ENCODE measurements at places on chromosomes 6 and 20. TPM values are rescaled to one million over a fixed set of nuclear protein-coding genes. Genes with fewer than 3 reads are reported as not detected.

DNA sequence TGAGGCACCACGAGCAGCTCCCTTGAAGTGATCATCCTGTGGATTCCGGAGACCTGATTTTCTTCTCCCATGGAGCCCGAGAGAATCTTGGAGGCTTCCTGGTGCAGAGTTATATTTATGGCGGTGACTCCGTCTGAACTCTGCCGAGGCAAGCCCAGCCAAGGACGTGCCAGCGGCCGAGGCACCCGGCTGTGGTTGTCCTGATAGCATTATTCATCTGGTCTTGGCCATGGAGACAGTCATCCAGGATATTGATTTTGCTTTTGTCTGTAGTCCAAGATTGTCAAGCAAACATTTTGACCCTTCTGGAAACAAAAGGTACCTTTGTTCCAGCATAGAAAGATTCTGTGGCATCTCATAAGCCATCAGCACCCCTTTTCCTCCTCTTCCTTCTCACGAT is 163.3 kb downstream of the SCML4 start:
- DNase-seq = no peak

DEFB124 gene
- total RNA-seq = not detected

EYA4 gene
- total RNA-seq = 23.9 TPM

CYP39A1 gene
- 3.8 TPM for total RNA-seq

DNA sequence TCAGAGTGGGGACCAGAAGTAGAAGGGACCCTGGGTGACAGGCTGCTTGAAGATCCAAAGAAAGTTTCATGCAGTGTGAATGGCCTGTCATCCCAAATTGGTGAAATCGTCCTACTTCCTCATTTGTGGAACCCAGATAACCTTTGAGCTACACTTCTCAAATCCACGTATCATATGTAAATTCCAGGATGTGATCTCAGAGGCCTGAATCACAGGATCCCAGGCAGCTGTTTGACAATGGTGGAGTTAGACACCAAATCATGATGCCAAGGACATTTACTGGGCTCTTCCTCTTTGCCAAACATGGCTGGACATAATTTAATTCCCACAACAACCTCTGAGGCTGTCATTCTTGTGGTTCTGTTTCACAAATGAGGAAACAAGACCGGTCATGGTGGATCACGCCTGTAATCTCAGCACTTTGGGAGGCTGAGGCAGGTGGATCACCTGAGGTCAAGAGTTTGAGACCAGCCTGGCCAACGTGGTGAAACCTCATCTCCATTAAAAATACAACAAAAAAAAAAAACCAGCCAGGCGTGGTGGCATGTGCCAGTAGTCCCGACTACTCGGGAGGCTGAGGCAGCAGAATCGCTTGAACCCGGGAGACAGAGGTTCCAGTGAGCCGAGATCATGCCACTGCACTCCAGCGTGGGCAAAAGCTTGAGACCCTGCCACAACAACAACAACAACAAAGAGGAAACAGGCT is 39.9 kb upstream of the TTPAL start:
- DNase-seq = no peak

- peak; percentile 97 for DNase-seq
Observed at GRCh38 chr20:38117635-38118034, 47.4 kb downstream of the TGM2 start.

GPX5 gene
- total RNA-seq = not detected

AGER gene
- 0.50 TPM for total RNA-seq

DNA sequence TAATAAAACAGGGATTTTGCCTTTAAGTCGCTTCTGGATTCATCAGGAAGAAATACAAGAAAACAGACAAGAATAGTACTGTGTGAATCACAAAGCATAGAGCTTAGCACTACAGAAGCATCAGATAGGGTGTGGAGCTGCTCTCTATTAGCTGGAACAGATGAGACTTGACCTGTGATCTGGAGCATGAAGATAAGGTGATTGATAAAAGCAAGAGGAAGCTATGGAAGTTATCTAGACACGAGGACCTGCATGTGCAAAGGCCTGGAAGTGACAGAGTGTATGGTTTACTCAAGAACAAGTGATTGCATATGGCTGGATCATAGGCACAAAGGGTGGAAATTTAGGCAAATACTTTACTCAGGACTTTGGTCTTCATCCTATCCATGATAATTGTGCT is 112.9 kb upstream of the MLIP start:
- DNase-seq = no peak

SLC35D3 gene
- not detected for total RNA-seq

DNA sequence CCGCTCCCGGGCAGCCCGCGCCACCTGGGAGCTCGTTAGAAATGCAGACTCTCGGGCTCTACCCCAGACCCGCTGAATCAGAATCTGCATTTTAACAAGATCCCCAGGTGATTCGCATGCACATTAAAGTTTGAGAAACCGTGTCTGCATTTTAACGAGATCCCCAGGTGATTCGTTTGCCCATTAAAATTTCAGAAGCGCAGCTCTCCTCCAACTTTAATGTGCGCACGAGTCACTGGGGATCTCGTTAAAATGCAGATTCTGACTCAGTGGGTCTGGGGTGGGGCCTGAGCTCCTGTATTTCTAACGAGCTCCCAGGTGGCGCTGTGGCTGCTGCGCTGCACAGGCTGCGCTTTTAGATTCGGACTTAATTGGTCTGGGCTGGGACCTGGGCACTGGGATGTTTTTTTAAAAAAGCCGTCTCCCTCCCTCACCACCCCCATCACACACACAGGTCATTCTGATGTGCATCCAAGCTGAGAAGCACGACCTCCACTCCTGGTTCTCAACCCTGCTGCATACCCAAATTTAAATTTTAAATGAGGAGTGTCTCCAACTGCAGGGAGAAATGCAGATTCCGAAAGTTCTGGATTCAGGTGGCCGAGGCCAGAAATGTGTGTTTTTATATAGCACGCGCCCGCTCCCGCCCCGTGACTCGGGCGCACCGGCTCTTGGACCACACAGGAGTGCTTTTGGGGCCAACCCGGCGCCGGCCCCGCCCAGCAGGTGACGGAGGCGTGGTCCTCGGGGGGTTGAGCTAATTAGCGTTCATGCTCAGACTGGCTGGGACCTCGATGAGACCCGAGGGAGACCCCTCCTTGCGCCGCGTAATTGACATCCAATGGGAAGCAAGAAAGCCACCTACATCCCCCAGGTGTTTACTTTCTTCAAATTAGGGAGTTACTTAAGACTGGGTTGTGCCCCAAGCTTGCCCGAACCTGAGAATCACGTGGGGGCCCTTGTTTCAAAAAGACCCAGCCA is 85.8 kb downstream of the ZFP64 start:
- peak; percentile 45 for DNase-seq

BEND6 gene
- 12.6 TPM for total RNA-seq

All from fibroblast of lung (primary cell).